ENCODE measurements at places on chromosomes 5 and 9. TPM values are rescaled to one million over a fixed set of nuclear protein-coding genes. Genes with fewer than 3 reads are reported as not detected.

GRCh38 chr5:53073348-53073747, 36.2 kb downstream of the MOCS2 start:
- DNase-seq: no peak
- peaks cover 63% of the 10 kb centered on the region for H3K36me3 ChIP-seq
- H3K27ac ChIP-seq: no peak overlapping the region

- peaks cover 3% of the 10 kb centered on the region for H3K36me3 ChIP-seq
- H3K27ac ChIP-seq: no peak overlapping the region
- no peak overlapping the region for H3K4me3 ChIP-seq
- no peak for DNase-seq
- H3K27me3 ChIP-seq: no peaks in the 10 kb centered on the region
- H3K4me1 ChIP-seq: peaks cover 50% of the 10 kb centered on the region
Observed at GRCh38 chr9:87578625-87579024, 81.0 kb downstream of the DAPK1 start.

DNA sequence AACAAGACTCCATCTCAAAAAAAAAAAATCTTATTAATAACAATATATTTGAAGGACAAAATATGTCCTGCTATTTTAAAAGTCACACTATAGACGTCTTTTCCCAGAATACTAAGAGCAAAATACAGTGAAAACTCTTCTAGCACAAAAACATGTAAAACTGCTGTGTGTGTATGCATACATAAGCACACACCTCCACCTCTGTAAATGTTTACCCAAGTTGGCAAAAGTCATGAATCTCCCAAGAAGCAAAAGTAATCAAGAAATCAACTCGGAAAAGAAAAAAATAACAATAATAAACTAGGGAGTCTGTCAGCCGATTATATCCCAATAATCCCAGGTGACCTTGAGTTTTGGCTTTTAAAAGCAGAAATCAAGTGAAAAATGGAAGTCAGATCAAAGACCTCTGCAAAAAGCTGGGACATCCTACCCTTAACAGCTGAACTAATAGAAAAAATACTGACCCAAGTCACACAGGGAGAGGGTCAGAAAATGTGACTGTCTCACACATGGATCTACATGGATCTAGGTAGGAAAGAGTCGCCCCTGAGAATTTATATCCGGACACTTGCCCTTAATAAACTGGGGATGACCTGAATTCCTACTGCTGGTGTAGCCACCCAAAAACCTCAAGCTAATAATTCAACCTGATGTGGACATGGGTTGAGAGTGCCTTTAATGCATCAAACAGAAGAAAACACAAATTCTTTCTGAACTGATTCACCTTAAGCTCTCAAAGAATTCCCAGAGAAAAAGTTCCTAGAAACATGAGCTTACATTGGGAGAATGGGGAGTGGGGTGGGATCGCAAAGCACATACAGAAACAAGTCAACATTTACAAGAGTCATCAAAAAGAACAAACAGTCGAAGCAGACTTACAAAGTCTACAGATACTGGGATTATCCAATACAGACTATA, 29.9 kb downstream of the LPAR1 start:
- H3K36me3 ChIP-seq: no peaks in the 10 kb centered on the region
- no peak overlapping the region for H3K27ac ChIP-seq
- DNase-seq: no peak
- no peaks in the 10 kb centered on the region for H3K27me3 ChIP-seq
- no peak overlapping the region for H3K4me3 ChIP-seq
- no peaks in the 10 kb centered on the region for H3K4me1 ChIP-seq

DNA sequence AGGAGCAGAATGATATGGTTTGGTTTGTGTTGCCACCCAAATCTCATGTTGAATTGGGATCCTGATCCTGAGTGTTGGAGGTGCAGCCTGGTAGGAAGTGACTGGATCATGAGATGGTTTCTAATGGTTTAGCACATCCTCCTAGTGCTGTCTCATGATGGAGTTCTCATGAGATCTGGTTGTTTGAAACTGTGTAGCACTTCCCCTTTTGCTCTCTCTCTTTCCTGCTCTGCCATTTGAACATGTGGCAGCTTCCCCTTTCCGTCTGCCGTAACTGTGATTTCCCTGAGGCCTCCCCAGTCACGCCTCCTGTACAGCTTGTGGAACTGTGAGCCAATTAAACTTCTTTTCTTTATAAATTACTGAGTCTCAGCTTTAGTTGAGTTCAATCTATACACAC, 756.8 kb upstream of the CDH6 start:
- H3K4me1 ChIP-seq: no peaks in the 10 kb centered on the region
- H3K36me3 ChIP-seq: no peaks in the 10 kb centered on the region
- DNase-seq: no peak
- no peak overlapping the region for H3K27ac ChIP-seq

DNA sequence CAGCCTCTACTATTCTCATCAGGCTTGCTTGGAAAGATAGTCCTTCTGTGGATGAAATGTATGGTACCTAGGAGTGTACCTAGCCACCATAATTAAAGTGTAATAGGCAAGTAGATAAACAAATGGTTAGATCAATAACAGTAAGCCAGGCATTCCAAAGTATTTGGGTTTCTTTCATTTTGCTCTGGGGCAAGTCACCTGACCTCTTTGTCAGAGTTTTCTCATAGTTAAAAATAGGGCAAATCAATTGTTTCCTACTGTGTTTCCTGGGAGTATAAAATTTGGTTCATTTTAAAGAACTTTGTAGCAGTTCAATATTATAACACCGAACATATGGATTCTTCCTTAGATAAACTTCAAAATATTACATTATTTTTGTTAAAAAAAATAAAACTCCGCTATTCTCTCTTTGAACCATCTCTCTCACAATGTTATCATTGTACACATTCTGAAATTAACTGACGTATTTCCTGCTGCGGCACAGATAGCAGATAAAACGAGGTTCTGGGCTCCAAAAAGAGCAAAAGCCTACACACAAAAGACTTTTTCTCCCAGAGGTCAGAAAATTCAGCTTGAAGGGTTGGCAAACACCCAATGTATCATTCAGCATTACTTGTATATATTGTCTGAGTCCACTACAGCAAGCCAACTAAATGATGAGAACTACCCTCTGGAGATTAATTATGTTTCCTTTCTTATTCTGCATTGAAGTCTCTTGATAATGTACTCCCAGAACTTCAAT, 267.9 kb downstream of the COX7C start:
- H3K4me1 ChIP-seq: no peaks in the 10 kb centered on the region
- H3K4me3 ChIP-seq: no peak overlapping the region
- no peak overlapping the region for H3K27ac ChIP-seq
- DNase-seq: no peak
- H3K27me3 ChIP-seq: no peaks in the 10 kb centered on the region
- H3K36me3 ChIP-seq: no peaks in the 10 kb centered on the region

- no peaks in the 10 kb centered on the region for H3K27me3 ChIP-seq
- no peak overlapping the region for H3K27ac ChIP-seq
Observed at GRCh38 chr9:68493958-68494577, 46.6 kb downstream of the TMEM252 start.

DNA sequence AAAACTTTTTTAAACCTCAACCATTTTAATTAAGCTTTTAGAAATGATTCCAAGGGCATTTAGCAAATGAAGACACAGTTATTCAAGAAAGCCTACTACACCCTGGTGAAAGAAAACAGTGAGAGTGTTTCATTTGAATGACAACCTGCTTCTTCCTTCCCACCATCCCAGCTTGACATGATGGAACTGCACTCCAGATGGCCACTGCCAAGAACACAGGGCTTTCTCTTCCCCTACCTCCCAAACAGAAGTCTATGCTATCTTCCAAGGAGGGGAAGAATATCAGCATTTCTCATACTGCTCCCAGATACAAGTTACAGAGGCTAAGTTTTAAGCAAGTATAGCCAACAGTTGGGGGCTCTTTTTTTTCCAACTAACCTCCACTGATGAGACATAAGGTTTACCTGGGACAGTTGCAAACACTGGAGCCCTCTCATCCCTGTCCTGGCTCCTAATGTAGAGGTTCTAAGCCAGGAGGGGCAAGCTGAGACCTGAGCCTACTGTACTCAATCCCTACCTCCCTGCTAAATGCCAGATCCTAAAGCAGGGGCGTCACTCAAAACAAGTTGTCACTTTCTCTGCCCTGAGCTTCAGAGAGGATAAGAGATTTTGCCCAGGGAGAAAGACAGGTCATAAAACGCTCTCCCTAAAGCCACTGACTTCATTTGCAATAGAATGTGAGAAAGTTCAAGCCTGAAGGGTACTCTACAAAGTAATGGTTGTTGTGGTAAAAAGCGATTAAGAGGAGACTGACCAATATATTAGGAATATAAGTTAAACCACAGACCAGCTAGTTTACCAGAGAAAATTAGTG, 88.5 kb upstream of the SLC27A6 start:
- H3K4me3 ChIP-seq: no peak overlapping the region
- H3K27ac ChIP-seq: no peak overlapping the region
- H3K36me3 ChIP-seq: no peaks in the 10 kb centered on the region
- H3K27me3 ChIP-seq: no peaks in the 10 kb centered on the region

Gene OTP
- not detected for total RNA-seq

Gene RPS14
- total RNA-seq: 1,578 TPM

DNA sequence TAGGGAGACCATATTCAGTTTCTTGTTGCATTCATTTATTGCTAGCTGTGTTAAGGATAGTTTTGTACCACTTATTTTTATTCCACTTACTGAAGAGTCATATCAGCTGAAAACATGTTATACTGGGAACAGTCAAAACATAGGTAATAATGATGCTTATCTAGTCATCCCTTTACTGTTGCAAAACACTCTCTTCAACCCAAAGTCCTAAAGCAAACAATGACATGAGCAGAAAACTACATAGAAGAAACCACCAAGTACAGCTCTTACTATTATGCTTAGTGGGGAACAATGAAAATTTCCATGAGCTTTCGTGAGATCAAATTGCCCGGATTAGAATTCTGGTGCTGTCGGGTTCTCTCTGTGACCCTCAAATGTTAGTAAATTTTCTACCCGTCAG, 681.4 kb downstream of the NR2F1-AS1 start:
- H3K27me3 ChIP-seq: no peaks in the 10 kb centered on the region
- H3K4me1 ChIP-seq: no peaks in the 10 kb centered on the region
- H3K4me3 ChIP-seq: no peak overlapping the region
- no peak overlapping the region for H3K27ac ChIP-seq
